ENCODE measurements at places on chromosomes 5 and 9.

DNA sequence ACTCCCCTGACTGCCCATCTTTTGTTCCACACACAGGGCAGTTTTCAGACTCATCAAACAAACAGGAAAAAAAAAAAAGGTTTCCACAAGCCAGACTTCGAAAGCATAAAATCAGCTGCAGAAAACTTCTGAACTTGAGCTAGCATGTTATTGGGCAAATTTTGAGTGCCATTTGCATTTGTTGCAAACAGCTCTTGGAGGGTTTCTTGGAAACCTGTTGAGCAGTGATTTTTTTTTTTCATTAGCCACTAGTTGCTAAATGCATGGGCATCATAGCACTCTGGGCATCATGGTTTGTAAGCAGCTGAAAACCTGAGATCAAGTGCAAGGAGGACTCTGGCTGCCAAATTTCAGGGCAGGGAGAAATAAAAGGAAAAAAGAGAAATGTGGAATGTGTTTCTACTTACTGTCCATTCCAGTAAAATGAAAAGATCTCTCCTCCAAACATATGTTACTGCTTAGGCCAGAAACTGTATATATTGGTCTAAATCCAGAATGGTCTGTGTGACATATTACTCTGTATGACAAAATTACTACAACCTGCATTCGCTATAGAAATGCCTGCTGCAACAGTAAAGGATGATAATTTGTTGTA lies 85.2 kb upstream of the SMIM23 start:
- DNase-seq = no peak

DNA sequence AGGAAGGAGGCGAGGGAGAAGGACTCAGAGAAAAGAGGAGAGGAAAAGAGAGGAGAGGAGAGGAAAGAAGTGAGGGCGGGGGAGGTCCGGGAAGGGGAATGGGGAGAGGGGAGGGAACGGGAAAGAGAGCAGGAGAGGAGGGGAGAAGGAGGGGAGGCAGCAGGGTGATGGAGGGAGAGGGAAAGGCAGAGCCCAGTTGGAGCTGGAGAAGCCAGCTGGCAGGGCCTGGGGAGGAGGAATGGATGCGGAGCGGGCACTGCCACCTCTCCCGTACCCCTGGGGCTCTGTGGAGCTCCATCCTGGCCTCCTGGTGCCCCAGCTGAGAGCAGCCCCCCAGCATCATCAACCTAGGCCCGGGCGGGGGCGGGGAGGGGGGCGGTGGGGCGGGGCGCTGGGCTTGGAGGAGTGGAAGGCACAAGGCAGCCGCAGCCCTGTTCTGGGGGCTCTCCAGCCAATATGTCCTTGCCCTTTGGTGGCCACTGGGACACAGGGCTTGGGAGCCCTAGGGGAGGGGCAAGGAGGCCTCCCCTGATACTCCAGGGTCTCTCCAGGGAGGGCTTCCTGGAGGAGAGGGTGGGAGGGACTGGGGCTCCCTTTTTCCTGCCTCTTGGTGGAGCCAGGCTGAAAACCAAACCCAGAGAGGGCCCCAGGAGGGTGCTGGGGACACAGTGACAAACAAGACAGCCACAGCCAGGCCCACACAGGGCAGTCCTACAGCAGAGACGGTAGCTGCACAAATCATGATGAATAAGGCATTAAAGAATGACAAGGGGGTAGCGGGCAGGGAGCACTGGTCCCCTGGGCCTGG lies 123.7 kb downstream of the C9orf50 start:
- DNase-seq = peak; percentile 63

- DNase-seq = no peak
These were observed 35.6 kb downstream of the NTRK2 start for GRCh38 chr9:84705128-84705527.

DNA sequence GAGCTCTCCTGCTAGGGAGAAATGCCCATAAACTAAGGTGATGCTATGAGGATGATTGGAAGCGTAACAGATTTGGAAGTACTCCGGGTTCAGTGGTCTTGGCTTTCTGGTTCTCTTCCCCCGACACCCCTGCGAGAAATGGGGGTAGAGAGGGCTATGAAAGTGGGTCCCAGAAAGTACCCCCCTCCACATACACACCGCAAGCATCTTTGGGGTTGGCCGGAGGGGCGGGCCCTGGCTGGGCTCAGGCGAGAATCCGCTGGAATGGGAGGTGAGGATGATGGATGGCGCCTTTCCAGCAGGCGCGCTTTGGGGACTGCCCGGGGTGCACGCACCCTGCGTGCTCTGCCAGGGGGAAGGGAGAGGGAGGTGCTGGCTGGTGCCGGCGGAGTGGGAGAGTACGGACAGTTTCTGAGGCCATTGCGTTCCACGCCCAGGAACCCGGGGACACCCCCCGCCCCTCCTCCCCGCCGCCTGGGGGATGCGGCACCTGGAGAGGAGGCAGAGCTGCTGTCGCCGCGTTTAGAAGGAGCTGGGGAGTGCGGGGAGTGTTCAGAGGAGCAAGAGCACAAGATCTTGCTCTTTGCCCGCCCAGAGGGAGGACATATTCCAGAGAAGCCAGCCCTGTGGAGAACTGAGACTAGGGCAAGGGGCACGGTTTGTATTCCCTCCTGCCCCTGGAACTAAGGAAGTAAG lies 1.9 kb downstream of the PCSK5 start:
- DNase-seq = no peak

DNA sequence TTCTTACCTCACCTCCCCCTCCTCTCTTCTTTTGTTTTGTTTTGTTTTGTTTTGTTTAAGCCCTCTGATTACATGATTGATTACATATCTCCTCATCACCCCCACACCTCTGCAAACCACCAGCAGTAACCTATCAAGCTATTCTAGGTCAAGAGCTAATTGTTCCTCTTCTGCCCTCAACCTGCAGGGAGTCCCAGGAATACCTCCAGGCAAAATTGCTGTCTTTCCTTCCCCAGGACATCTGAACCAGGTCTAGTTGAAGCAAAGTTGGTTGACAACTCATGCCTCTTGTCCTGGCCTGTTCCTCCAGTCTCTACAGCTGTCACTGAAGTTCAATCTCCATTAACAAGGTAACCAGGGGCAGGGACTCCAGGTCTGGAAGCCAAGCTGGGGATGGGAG lies 80.0 kb upstream of the PTGER4 start:
- no peak for DNase-seq
